Bronchus fibroblast of lung (primary cell): ENCODE measurements at places on chromosomes 1 and 21. TPM values are rescaled to one million over a fixed set of nuclear protein-coding genes. Genes with fewer than 3 reads are reported as not detected.

Gene AMY2A
- total RNA-seq = not detected in 2 replicates

Gene PADI3
- total RNA-seq = not detected in 2 replicates

Gene PHLDA3
- 45.9 and 49.1 TPM in 2 replicates for total RNA-seq

Gene SSU72
- total RNA-seq = 115 and 136 TPM in 2 replicates

Gene CYP2J2
- 0.15 and 0.50 TPM in 2 replicates for total RNA-seq

Gene LCA5L
- total RNA-seq = 0.17 and 0.59 TPM in 2 replicates

Gene PCP4L1
- not detected in 2 replicates for total RNA-seq

Gene SPRR1A
- not detected in 2 replicates for total RNA-seq

Gene C1orf94
- total RNA-seq = not detected in 2 replicates

Gene RAB42
- 6.2 and 7.4 TPM in 2 replicates for total RNA-seq

Gene SLC26A9
- total RNA-seq = not detected in 2 replicates

Gene NPR1
- total RNA-seq = under 0.01 and 0.15 TPM in 2 replicates

Gene NGF
- 0.50 TPM in 1 of 2 replicates, not detected in the other for total RNA-seq

Gene TDRD5
- not detected in 2 replicates for total RNA-seq

Gene OR2G6
- not detected in 2 replicates for total RNA-seq

Gene RNU1-3
- total RNA-seq = under 0.01 TPM in 1 of 2 replicates, not detected in the other

Gene TAL1
- total RNA-seq = not detected in 2 replicates

Gene OXCT2
- total RNA-seq = 1.5 and 1.6 TPM in 2 replicates

Gene GAS5
- 496 and 502 TPM in 2 replicates for total RNA-seq

Gene CELA2A
- total RNA-seq = not detected in 2 replicates

Gene KIAA1614
- total RNA-seq = 5.7 and 9.2 TPM in 2 replicates

Gene GJB5
- total RNA-seq = not detected in 2 replicates

Gene MIXL1
- total RNA-seq = not detected in 2 replicates

Gene IRF6
- 0.34 and 0.59 TPM in 2 replicates for total RNA-seq

Gene NBPF11
- total RNA-seq = 2.1 and 2.7 TPM in 2 replicates

Gene B3GALT5
- under 0.01 TPM in 2 replicates for total RNA-seq

Gene C1orf87
- total RNA-seq = under 0.01 TPM in 1 of 2 replicates, not detected in the other

Gene RNU1-2
- under 0.01 TPM in 1 of 2 replicates, not detected in the other for total RNA-seq

Gene ENAH
- 26.3 and 33.6 TPM in 2 replicates for total RNA-seq

Gene ZNF593OS
- not detected in 2 replicates for total RNA-seq

Gene IL20
- total RNA-seq = not detected in 2 replicates

Gene FHAD1
- under 0.01 and 0.17 TPM in 2 replicates for total RNA-seq

Gene NFASC
- 0.15 and 1.2 TPM in 2 replicates for total RNA-seq

Gene NFIA
- total RNA-seq = 4.5 and 6.9 TPM in 2 replicates

Gene TNFRSF1B
- 9.4 and 11.9 TPM in 2 replicates for total RNA-seq

Gene LRRIQ3
- 0.15 and 0.17 TPM in 2 replicates for total RNA-seq

Gene SLC22A15
- total RNA-seq = 0.30 and 0.34 TPM in 2 replicates

Gene CAPN8
- total RNA-seq = not detected in 2 replicates
